ENCODE measurements at places on chromosomes 7 and 10.

- no peak for DNase-seq
Measured at GRCh38 chr7:7002418-7003062, 176.5 kb upstream of the CCZ1B start.

GRCh38 chr7:84865560-84865959 lies 321.3 kb downstream of the SEMA3D start:
- no peak for DNase-seq

DNA sequence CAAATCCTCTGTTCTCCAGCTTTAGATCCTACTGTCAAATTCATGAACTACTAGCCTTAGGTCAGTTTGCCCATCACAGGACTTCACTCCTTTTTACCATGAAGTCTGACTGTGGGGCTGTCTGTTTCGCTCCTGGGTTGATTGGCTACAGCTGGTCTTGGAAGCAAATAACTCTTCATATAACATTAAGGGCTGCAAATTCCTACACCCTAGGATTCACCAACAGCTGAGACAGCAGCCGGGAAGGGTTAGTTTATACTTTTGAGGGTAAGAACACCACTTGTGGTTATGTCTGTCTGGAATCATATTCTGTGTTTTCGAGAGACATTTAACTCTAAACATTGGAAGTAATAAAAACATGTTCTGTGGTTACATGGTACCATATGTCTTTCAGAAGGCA lies 55.9 kb upstream of the KIAA1217 start:
- DNase-seq, result no peak

DNA sequence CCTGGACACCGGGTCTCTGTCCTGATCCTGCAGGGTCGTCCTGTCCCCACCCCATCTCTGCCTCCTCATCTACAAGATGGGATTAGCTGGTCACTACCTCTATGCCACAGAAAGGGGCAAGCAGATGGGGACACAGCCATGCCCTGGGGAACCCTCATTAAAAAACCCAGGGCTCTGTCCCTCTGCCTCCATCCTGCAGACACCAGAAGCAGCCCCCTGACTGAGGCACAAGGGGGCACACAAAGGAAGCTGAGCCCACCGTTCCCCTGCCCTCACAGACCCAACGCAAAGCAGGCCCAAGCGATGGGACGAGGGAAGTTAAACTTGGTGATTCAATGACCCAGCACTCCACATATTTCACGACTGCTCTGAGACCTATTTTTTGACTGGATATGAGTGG lies 142.4 kb downstream of the TCERG1L start:
- DNase-seq, result no peak

Measured in H54 (cell line).